ENCODE measurements at places on chromosomes 7 and 10. TPM values are rescaled to one million over a fixed set of nuclear protein-coding genes. Genes with fewer than 3 reads are reported as not detected.

The TMEM184A gene
- not detected for polyA plus RNA-seq

The MRC1 gene
- polyA plus RNA-seq, result 0.07 TPM

The MALSU1 gene
- 56.0 TPM for polyA plus RNA-seq

The EVX1 gene
- not detected for polyA plus RNA-seq

The NYAP1 gene
- not detected for polyA plus RNA-seq

The CTAGE6 gene
- polyA plus RNA-seq, result not detected

The DBF4 gene
- 26.9 TPM for polyA plus RNA-seq

The CYP26A1 gene
- not detected for polyA plus RNA-seq

The GNA12 gene
- 10.2 TPM for polyA plus RNA-seq

DNA sequence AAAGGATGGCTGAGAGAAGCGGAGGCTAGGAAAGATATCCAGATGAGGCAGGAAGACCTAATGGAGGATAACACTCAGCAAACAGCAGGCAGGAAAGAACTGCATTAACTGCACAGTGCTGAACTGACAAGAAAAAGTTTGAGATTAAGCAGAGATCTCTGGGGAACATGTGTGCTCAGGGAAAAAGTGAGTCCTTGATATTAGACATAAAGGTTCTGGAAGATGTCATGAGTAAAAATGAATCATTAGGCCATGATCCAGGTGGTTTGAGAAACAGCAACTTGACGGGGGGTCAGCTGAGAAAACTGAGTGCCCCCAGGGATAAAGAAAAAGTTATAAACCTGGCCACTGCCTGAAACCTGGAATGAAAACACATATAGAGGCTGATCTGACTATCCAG, 27.3 kb upstream of the ANK3 start:
- H3K4me1 ChIP-seq, result no peaks in the 10 kb centered on the region
- DNase-seq, result no peak
- no peak overlapping the region for H3K4me3 ChIP-seq
- H3K27me3 ChIP-seq, result no peaks in the 10 kb centered on the region

DNA sequence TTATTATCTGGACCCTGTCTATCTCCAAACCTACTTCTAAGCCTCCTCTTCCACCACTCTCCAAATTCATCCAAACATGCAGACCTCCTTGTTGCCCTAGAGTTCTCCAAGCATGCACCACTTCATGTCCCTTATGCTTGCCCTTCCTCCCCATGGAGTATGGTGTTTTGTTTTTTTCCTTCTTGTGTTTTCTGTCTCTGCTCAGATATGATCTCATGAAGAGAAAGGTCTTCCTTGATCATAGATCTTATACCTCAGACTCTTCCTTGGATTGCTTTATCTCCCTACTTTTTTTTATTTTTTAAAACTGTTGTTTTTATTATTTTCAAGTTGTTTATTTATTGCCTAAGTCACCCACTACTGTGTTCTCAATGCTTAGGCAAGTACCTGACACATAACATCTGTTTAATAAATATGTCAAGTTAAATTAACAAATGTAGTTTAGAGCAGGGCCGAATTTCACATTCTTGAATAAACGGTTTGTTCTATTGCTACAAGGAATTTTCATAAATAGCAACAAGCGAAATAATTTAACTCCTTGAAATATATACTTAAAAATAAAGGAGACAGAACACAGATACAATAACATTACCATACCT, 84.5 kb downstream of the HGF start:
- H3K36me3 ChIP-seq, result no peaks in the 10 kb centered on the region
- H3K27ac ChIP-seq, result no peak overlapping the region
- no peaks in the 10 kb centered on the region for H3K4me1 ChIP-seq
- no peaks in the 10 kb centered on the region for H3K27me3 ChIP-seq
- H3K4me3 ChIP-seq, result no peak overlapping the region

DNA sequence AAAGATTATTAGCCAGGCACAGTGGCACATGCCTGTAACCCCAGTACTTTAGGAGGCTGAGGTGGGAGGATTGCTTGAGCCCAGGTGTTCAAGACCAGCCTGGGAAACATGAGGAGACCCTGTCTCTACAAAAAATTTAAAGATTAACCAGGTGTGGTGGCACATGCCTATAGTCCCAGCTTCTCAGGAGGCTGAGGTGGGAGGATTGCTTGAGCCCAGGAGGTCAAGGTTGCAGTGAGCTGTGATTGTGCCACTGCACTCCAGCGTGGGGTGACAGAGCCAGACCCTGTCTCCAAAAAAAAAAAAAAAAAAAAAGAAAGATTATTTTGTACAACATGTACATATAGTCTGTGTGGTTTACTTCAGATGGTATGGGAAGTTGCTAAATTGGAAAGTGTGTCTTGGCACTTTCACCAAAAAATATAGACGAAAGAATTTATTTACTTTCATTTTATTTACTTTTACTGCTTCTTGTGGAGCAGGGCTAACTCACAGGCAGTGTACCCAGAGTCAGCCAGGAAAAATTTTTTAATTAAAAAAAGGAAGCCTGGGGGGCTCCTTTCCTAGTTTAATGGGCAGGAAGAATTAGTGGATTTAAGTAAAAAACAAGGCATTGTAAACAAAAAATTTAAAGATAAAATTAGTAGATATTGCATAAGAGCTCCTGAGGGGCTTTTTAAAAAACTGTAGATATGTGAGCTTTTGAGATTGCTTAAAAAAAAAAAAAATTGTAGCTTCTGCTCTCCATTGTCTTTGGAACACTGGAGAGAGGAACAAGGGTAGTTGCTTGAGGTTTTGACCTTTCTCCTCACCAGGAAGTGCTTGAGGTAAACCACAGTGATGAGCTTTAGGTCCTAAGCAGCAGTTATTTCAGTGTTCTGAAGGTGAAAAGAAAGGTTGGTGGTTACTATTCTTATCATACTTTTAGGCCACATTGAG, 44.6 kb upstream of the VDAC2 start:
- no peak overlapping the region for H3K4me3 ChIP-seq
- no peaks in the 10 kb centered on the region for H3K36me3 ChIP-seq
- H3K27me3 ChIP-seq, result no peaks in the 10 kb centered on the region
- H3K27ac ChIP-seq, result peak overlapping the region; percentile 50

GRCh38 chr7:132076301-132077035, 499.8 kb downstream of the PLXNA4 start:
- H3K27me3 ChIP-seq, result no peaks in the 10 kb centered on the region
- no peaks in the 10 kb centered on the region for H3K36me3 ChIP-seq
- H3K27ac ChIP-seq, result no peak overlapping the region
- H3K4me3 ChIP-seq, result no peak overlapping the region

GRCh38 chr7:9091282-9091681, 657.9 kb downstream of the NXPH1 start:
- H3K27me3 ChIP-seq, result no peaks in the 10 kb centered on the region
- DNase-seq, result no peak
- H3K4me3 ChIP-seq, result no peak overlapping the region
- H3K36me3 ChIP-seq, result no peaks in the 10 kb centered on the region
- no peak overlapping the region for H3K27ac ChIP-seq
- no peaks in the 10 kb centered on the region for H3K4me1 ChIP-seq

GRCh38 chr10:84783386-84783785, 455.0 kb downstream of the CCSER2 start:
- no peaks in the 10 kb centered on the region for H3K36me3 ChIP-seq
- no peak overlapping the region for H3K4me3 ChIP-seq
- DNase-seq, result no peak

GRCh38 chr7:72030994-72031667, 381.0 kb downstream of the CALN1 start:
- H3K27ac ChIP-seq, result no peak overlapping the region
- DNase-seq, result no peak
- no peak overlapping the region for H3K4me3 ChIP-seq
- H3K36me3 ChIP-seq, result no peaks in the 10 kb centered on the region
- no peaks in the 10 kb centered on the region for H3K27me3 ChIP-seq
- no peaks in the 10 kb centered on the region for H3K4me1 ChIP-seq

GRCh38 chr10:111515706-111516105, 438.9 kb downstream of the ADRA2A start:
- H3K4me1 ChIP-seq, result no peaks in the 10 kb centered on the region
- H3K27ac ChIP-seq, result no peak overlapping the region
- no peak overlapping the region for H3K4me3 ChIP-seq

- H3K4me1 ChIP-seq, result no peaks in the 10 kb centered on the region
- H3K36me3 ChIP-seq, result no peaks in the 10 kb centered on the region
- no peak overlapping the region for H3K4me3 ChIP-seq
- DNase-seq, result peak; percentile 27
- no peaks in the 10 kb centered on the region for H3K27me3 ChIP-seq
- H3K27ac ChIP-seq, result no peak overlapping the region
These were observed 38.0 kb upstream of the MKX start for GRCh38 chr10:27783660-27784059.

- no peaks in the 10 kb centered on the region for H3K4me1 ChIP-seq
- no peak overlapping the region for H3K27ac ChIP-seq
- no peaks in the 10 kb centered on the region for H3K36me3 ChIP-seq
- DNase-seq, result no peak
These were observed 85.3 kb downstream of the CNTNAP2 start for GRCh38 chr7:146201945-146202344.

GRCh38 chr7:156274557-156274956, 366.0 kb upstream of the RNF32 start:
- DNase-seq, result no peak
- H3K27me3 ChIP-seq, result no peaks in the 10 kb centered on the region
- no peak overlapping the region for H3K27ac ChIP-seq
- no peaks in the 10 kb centered on the region for H3K4me1 ChIP-seq
- no peaks in the 10 kb centered on the region for H3K36me3 ChIP-seq
- no peak overlapping the region for H3K4me3 ChIP-seq

DNA sequence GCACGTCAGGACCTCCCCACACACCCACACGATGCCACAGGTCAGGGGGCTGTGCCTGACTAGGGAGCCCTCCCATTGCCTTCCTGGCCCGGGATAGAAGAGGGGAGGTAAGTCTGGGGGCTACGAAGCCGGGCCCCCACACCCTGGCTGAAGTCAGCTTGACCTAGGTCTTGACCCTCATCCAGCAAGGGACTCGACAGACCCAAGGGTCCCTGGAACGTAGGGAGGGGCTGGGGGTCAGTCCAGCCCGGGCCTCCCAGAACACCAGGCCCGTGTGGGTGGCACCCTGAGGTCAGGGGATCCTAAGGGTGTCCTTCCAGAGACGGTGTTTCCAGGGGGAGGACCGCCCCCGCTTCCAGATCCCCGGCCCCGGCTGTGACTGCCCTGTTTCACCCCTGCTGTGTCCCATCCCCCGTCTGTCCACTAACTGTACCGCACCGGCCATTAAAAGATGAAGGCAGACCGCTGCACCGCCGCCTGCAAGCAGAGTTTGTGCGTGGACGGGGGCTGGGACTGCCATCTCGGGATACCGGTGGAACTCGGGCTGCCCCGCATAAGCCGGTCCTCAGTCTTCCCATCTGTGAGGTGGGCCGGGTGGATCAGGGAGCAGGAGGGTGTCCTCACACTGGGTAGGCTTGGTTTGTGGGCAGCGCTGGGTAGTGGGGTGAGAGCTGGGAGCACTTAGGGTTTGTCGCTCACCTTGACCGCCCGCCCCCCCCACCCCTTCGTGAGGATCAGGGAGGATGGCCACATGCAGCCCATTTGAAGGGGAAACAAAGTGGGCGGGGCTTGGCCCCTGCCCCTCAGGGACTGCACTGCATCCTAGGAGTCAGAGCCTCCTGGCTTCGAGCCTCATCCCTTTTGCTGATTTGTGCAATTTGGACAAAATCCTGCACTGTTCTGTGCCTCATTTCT, 21.1 kb downstream of the SLC29A4 start:
- H3K27ac ChIP-seq, result no peak overlapping the region
- no peaks in the 10 kb centered on the region for H3K36me3 ChIP-seq
- H3K4me3 ChIP-seq, result no peak overlapping the region
- no peaks in the 10 kb centered on the region for H3K27me3 ChIP-seq
- DNase-seq, result no peak

DNA sequence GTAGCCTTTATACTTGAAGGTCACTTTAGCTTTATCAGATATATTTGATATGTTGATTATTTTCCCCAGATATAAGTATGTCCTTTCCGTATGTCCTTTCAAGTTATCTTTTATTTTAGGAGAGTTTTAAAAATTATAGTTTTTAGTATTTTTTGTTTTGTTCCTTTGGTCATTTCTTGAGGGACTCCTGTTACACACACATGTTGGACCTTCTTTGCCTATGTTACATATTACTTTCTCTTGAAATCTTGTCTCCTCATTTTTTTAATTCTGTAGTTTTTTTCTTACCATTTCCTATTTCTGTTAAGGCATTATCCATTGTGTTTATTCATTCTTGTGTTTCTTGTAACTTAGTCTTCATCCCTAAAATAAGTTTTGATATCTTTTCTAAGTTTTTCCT, 23.9 kb downstream of the GLCCI1 start:
- no peaks in the 10 kb centered on the region for H3K27me3 ChIP-seq
- H3K4me1 ChIP-seq, result peaks cover 52% of the 10 kb centered on the region
- no peak overlapping the region for H3K27ac ChIP-seq
- DNase-seq, result no peak

DNA sequence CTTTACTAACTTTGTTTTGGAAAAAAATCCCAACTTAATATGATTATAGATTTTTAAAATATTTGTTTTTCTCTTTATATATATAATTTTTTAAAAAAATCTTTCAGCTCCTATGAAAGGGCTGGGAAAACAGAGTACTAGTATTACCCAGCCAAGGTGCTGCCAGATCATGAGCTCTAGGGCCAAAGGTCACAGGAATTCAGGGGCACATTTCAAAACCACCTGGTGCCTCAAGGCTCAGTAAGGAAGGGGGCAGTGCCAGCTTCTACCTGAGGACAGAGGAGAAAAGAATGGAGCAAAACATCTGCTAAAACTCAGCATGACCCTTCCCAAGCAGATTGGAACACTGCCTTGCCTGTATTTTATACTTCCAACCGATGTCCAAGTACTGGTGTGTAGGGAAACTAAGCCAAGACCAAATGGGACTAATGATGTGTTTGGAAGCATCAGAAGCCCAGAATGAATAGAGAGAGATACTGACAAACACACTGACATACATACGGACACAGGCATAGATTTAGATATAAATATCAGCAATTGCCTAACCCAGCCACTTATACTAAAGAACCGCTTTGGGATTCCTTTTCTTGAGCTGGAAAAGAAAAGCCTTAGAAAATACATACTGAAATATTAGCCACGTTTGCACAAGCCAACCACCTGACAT, 667.3 kb downstream of the PARD3 start:
- no peak overlapping the region for H3K27ac ChIP-seq
- no peaks in the 10 kb centered on the region for H3K36me3 ChIP-seq
- no peaks in the 10 kb centered on the region for H3K27me3 ChIP-seq
- no peaks in the 10 kb centered on the region for H3K4me1 ChIP-seq

DNA sequence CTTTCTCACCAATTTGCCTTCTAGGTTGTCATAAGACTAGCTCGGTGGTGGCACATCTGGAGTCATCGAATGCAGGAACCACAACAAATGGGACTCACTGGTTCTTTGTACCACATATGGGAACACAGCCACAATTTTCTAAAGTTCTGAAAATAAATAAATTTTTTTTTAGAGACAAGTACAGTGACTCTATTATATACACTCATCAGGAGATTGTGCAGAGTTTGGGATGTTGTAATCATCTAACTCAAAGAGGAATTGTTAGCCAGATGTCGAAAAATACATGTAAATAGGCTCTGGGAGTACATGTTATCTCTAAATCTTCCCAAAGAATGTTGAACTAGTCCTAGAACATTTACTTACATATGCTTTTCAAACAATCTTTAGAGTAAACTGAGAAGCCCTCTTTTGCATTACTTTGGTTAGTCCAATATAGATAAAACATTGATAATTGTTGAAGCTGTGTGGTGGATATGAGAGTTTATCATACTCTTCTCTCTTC, 19.6 kb upstream of the SEPTIN7 start:
- no peak for DNase-seq
- H3K27me3 ChIP-seq, result no peaks in the 10 kb centered on the region
- H3K4me1 ChIP-seq, result no peaks in the 10 kb centered on the region

GRCh38 chr10:114816308-114816707, 5.3 kb upstream of the FHIP2A start:
- H3K27me3 ChIP-seq, result no peaks in the 10 kb centered on the region
- peaks cover 17% of the 10 kb centered on the region for H3K4me1 ChIP-seq
- no peaks in the 10 kb centered on the region for H3K36me3 ChIP-seq
- DNase-seq, result no peak
